ENCODE measurements at places on chromosomes 2 and 18.

- H3K36me3 ChIP-seq, result no peaks in the 10 kb centered on the region
- peaks cover 2% of the 10 kb centered on the region for H3K27me3 ChIP-seq
- no peaks in the 10 kb centered on the region for H3K4me1 ChIP-seq
- DNase-seq, result no peak
- no peak overlapping the region for H3K27ac ChIP-seq
Measured at GRCh38 chr18:32753656-32754260, 19.1 kb downstream of the KLHL14 start.

DNA sequence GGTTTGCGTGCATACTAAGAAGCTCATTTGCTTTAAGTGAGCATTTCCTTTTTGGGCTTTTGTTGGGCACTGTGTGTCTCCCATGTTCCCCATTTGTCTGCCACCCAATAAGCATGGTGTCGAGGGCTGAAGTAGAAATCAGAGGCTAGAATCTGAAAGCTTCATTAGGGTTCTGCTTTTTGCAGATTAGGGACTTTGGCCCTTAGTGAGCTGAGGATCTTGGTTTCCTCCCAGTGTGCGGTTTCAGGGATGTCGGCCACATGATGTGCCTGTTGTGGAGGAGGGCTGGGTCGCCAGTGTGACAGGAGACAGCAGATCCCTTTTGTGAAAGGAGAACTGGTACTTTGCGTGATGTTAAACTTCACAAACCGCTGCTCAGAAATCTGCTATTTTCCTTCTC lies 41.1 kb downstream of the PLEKHB2 start:
- DNase-seq, result no peak
- H3K4me3 ChIP-seq, result no peak overlapping the region
- peaks cover 10% of the 10 kb centered on the region for H3K36me3 ChIP-seq
- no peaks in the 10 kb centered on the region for H3K27me3 ChIP-seq

DNA sequence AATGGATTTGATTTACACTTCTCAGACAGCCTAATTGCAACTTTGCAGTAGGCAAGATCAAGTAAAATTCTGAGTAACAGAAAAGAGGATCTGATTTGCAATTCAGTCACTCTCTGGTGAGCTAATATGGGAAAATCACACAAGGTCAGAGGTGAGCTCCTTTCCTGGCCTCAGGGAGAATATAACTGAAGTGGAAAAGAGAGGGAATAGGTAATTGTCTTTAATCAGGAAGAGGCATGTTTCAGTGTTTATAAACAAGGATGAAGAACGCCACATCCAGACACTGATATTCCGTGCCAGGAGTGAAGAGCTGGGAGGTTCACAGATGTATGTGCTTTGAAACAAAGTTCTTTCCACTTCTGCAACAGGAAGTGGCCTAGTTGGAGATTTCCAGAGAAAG lies 127.1 kb downstream of the ETAA1 start:
- H3K4me1 ChIP-seq, result peaks cover 10% of the 10 kb centered on the region
- H3K36me3 ChIP-seq, result no peaks in the 10 kb centered on the region
- no peak for DNase-seq
- no peak overlapping the region for H3K4me3 ChIP-seq
- no peak overlapping the region for H3K27ac ChIP-seq

DNA sequence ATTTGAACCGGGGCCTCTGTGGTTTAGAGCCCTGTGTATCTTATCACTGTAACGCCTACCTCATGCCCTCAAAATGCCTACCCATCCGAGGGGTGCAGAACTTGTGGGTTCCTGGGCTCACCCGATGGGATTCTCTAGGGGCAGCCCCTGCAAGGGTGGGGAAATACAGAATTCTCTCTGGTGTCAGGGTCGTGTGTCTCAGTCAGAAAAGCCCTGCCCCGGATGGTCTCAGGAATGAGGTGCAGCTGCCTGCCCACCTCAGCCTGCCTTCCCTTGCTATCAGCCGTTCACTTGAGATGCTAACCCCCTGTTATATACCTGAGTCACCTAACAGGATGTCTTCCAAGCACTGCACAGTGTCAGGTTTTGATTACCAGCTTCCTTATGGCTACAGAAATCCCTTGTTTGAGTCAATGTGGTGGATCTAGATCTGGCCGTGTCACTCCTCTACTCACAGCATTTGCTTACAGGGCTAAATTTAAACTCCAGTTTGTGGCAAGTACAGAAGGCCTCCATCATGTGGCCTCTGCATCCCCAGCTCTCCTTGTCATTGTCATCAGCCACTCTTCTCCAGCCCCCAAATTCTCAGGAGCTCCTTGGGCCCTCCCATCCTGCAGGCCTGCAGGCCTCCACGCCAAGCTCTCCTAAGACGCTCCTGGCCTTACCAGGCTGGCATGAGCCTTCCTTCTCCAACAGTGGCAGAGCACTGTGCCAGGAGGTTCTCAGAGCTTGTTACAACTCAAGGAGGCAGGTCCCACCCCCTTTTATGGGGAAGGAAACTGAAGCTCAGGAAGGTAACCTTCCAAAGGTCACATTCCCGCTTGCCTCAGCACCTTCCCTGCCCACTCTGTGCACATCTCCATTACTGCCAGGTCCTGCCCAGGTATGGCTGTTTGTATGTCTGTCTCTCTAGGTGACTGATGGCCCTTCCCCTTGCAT lies 14.3 kb upstream of the MAP3K2 start:
- H3K27me3 ChIP-seq, result no peaks in the 10 kb centered on the region
- H3K36me3 ChIP-seq, result no peaks in the 10 kb centered on the region
- H3K4me1 ChIP-seq, result no peaks in the 10 kb centered on the region
- DNase-seq, result no peak

DNA sequence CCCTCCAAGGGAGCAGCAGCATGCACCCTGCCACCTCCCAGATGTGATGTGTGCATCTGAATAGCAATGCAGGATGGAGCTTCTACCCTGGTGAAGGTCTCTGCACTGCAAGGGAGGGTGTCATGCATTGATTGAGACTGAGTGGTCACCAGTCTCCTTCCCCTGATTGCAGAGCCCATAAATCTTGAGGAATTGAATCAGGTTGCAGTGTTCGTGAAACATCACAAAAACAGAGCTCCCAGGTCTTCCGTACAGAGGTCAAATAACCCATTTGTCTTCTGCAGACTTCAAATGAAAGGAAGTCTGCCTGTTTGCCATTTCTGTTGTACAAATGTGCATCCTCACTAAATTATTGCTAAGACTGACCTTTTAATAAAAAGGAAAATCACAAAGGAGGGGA lies 136.8 kb downstream of the WDSUB1 start:
- no peak for DNase-seq
- H3K36me3 ChIP-seq, result no peaks in the 10 kb centered on the region
- H3K27me3 ChIP-seq, result no peaks in the 10 kb centered on the region
- no peak overlapping the region for H3K4me3 ChIP-seq

DNA sequence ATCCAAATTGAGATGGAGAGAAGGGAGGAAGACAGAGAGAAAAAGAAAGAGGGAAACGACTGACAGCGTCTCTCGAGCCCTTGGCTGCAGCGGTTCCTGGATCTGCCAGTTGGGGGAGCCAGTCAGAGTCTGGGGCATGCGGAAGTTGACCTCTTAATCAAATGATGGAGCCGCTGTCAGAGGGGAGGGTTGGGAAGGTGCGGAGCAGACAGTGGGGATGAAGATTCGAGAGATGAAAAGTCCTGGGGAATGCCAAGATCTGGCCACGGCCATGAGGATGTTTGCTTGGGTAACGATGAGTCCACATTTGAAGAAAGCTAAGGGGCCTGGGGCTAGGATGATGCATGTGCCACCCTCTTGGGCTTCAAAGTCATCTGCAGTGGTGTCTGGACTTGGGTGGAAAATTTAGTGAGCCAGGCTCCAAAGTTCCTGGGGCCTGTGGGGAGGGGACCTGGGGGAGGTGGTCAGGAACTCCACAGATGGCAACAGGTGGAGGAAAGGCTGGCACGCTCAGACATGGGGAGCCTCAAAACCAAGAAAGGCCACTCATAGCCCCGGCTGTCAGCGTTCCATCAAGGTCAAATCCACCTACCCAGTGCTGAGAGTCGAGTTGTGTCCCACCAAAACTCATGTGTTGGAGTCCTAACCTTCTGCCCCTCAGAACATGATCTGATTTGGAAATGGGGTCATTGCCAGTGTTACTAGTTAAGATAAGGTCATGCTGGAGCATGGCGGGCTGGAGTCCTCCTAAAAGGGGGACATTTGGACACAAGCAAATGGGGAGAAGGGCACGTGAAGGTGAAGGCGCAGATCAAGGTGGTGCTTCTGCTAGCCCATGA lies 200.1 kb downstream of the NDUFA10 start:
- peaks cover 26% of the 10 kb centered on the region for H3K4me1 ChIP-seq
- H3K27me3 ChIP-seq, result no peaks in the 10 kb centered on the region
- H3K27ac ChIP-seq, result no peak overlapping the region
- no peak for DNase-seq
